ENCODE measurements at places on chromosomes 2 and 18.

DNA sequence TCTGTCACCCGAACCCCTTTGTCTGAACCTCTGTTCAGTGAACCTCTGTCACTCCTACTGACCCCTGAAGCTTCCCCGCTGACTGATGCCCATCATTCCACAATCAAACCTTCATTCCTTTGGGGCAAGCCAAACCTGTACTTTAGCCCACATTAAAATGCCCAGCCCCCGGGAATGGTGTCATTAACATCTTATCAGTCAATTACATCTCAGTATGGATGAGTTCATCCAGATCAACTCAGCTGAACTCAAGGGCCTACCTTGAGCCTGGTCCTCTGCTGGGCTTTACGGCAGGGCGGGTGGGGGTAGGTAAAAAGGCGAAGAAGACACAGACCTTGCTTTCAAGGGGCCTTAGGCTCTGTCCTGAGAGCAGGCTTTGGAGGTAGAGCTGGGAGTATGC is 154.4 kb upstream of the SMAD2 start:
- DNase-seq: no peak

- no peak for DNase-seq
These were observed 20.1 kb upstream of the REEP1 start for GRCh38 chr2:86357392-86357963.

DNA sequence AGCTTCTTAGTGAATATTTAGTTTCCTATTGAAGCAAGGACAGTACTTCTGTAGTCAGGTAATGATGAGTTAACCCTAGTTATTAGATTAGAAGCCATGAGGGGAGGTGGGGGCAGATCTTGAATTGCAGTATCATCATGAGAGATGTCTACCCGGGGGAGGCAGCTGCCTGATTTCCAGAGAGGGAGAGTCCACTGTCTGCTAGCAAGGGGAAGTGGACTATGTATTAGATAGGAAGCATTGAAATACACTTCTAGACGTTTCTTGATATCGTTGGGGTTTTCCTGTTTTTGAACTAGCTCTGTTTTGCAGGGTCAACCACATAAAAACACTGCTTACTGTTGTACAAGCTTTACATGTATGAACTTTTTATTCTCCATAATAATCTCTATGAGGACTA is 38.8 kb downstream of the APLF start:
- no peak for DNase-seq

DNA sequence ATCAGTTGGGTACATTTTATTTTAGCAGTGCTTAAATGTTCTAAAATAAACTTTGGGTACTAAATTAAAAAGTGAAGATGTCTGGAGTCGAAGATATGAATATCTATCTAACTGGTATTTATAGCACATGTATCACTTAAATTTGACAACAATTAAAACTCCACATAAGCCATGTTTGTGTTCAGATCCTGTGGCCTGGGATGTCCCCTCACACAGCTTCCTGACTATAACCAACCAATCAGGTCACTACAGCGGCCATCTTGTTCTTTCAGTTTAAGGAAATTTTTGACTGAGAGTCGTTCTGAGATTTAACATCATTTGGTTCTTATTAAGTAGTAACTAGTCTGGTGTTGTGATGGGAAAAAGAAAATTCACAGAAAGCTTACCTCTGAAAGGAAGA is 170.7 kb upstream of the NRP2 start:
- DNase-seq: no peak

DNA sequence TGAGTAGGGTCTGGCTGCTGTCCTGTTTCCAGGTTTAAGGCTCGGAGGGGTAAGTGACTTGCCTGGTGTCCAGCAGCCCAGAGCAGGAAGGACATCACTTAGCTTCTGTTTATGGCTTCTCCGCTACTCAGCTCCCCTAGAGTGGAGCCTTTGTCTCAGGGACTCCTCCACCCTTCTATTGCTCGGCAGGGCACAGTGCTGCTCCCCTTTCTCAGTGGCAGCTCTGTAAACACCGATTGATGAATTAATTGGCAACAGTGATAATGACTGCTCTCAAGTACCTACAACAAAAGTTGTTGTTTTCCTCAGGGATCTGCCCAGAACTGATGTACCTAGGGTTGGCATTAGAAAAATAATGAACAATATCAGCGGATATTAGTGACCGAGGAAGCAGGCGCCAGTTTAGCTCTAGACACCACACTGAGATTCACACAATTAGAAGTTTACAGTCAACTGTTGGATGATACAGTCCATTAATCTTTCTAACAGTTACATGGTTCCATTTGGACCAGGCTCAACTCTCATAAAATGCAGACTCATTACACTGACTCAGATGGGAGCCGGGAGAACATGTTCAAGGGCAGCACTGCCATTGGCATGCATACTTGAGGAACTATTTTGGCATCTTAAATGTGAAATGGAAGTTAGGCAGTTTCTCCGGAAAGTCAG is 265.7 kb downstream of the MTX2 start:
- DNase-seq: no peak

GRCh38 chr2:169007356-169007755 is 23.8 kb downstream of the ABCB11 start:
- DNase-seq: no peak

GRCh38 chr2:223260681-223261080 is 208.7 kb downstream of the KCNE4 start:
- no peak for DNase-seq

GRCh38 chr2:165716091-165716490 is 78.0 kb downstream of the GALNT3 start:
- DNase-seq: no peak

DNA sequence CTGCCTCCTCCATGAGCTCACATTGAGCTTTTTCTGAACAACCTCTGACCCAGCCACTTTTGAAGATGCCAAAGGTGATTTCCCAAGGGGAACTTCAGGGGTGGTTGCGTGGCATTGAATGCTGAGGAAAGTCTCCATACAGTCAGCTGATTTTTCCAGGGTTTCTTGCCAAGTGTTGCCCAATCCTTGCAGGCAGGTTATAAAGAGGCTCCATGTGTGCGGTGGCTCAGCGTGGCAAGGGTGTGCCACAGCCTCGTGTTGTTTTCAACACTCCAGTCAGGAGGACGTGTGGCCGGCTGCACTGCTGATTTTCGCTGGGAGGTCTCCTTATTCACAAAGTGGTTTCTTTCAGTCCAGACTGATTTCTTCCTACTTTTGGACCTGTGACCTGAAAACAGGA is 81.4 kb upstream of the GATA6 start:
- no peak for DNase-seq

DNA sequence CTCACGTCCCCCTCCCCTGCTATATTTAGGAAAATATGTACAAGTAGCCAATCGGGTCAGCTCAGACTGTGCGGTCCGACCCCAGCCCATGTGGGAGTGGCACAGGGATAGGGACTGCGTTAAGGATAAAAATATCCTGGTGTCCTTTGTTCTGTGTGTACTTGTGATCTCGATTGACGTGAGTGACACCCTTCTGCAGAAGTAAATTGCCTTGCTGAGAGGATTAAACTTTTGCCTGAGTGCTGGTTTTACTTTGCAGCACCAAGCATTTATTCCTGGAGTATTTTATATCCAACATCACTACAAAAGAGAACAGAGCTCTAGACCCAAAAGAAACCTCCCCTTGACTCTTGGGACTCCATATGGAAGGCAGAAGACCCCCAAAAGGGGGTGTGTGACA is 28.0 kb upstream of the RALBP1 start:
- DNase-seq: no peak

DNA sequence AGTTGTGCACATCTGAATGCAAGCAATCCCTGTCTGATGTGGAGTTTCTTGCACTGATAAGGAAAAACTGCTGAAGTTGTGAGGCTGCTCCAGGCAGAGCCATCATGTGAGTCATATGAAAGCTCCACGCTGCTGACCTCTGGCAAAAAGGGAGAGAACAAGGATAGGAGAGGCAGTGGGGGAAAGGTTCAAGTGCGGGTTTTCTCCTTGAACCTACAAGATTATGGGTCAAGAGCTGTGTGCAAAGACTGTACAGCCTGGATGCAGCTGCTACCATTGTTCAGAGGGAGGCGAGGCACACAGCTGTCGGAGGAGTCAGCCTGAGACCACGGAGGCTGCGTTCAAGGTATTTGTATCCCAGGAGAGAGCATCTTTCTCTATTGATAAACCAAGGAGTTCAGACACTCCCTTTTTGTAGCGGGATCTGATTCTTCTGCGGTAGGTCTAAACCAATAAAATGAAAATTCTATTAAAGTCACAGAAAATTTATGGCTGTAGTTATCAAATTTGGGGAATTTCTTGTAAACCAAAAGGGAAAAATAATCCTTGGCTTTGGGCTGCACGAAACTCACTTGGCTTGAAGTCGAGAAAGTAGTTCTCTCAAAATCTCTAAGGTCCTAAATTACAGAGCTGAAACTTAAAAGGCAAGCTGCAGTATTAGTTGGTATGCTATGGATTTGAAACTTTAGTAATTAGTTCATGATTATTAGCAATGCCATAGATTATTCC is at the start of gene CDK15:
Gene CDK15 (plus strand): TSS at position 96 of the 729 bp plus-strand sequence. CDS start 128 bp downstream, at position 224.
- no peak for DNase-seq

DNA sequence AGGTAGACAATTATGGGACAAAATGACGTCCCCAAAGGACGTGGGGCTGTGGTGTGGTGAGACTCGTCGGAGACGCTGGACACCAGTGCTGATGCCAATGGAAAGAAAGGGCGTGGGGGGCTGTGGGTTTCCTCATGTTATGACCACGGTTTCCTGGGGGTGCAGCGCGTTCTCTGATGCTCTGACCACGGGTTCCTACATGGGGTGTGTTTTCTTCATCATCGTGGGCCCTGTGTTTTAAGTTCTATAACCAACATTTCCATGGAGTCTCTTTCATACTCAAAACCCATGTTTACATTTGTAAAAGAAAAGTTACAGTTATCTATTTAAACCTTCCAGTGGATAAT is 141.6 kb downstream of the RTP5 start:
- DNase-seq: no peak

DNA sequence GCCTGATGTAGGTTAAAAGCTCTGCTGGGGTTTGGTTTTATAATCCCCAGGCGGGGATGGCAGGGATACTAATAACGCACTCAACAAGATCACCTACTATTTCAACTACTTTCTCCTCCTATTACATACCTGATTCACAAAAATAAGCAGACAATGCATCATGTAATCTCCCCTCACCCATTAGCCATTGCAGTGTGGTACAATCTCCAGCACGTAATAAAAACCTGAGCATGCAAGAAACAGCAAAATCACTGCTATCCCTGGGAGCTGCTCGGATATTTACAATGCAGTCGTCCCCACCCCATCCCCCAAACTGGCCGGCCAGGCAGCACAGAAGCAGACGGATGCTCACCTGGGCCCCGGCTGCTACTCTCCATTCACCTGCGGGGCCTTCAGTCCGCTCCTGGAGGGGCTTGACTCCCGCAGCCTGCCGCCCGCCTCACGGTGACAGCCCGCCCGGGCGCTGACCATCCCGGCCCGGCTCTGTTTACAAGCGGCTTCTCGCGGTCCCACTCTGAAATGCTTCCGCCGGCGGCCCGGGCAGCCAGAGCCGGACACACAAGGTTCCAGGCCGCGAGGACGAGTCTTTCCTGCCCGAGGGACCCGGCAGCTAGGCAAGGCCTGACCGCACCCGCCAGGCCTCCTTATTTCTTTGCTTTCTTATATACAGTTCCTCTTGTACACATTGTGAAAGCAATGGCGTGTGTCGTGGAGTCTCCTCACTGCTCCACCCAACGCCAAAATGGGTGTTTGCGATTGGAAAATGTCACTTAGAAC is at the start of gene PLEKHM3:
Gene PLEKHM3 (minus strand): TSS at position 491 of the 777 bp plus-strand sequence. CDS start 23,888 bp downstream, outside the sequence.
- peak; percentile 74 for DNase-seq

- DNase-seq: no peak
These were observed 40.6 kb downstream of the SPC25 start for GRCh38 chr2:168849610-168850009.

GRCh38 chr2:49936965-49937364 is 782.6 kb upstream of the FSHR start:
- no peak for DNase-seq

DNA sequence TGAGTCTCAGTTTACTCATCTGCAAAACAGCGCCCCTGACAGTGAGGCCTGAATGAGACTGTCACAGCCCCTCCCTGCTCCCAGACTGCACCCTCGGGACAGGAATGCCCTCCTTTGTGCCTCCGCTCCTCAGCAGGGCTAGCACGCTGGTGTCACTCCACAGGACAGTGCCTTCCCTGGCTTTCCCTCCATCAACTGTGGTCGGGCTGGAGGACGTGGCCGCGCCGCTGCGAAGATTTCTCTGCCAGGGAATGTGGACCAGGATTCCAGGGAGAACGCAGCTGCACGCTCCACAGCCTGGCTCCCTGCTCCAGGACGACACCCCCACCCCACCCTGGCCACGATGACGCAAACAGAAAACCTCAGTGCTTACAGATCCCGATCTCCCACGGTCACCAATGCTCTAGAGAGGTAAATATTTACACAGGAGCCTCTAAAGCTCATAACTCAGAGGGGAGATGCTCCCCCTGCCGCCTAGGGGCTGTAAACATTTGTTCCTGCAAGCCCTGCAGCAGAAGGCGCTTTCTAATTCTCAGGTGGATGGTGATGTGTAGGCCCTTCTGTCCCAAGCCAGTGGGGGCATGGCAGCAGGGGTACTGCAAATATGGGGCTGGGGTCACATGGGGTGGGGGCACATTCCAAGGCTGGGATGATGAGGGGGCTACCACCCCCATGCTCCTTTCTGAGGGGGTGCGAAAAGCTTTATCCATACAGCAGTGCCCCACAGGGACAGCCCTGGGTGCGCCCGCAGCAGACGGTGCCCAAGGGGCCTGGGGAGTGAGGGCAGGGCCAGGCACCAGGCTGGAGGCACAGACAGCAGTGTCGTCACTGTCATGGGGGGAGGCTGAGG is 12.4 kb downstream of the HS6ST1 start:
- DNase-seq: no peak

GRCh38 chr2:138275881-138276280 is 225.7 kb upstream of the SPOPL start:
- no peak for DNase-seq

DNA sequence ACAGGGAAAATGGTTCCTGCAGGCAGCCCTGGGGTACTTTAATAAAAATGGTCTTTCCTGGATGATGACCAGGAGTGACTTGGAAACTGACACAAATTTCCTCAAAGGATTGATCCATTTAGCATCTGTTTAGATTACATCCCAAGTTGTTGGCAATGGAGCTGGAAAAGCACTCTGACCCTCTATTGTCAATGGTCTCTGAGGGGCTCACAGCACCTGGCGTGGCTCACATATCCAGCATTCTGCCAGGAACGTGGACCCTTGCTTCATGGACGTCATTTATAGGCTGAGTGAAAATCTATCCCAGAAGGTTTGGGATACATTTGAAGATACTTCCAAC is 43.8 kb downstream of the SERTAD2 start:
- DNase-seq: no peak

All from HL-60 (cell line).